ENCODE measurements at places on chromosomes 2 and 18. TPM values are rescaled to one million over a fixed set of nuclear protein-coding genes. Genes with fewer than 3 reads are reported as not detected.

DNA sequence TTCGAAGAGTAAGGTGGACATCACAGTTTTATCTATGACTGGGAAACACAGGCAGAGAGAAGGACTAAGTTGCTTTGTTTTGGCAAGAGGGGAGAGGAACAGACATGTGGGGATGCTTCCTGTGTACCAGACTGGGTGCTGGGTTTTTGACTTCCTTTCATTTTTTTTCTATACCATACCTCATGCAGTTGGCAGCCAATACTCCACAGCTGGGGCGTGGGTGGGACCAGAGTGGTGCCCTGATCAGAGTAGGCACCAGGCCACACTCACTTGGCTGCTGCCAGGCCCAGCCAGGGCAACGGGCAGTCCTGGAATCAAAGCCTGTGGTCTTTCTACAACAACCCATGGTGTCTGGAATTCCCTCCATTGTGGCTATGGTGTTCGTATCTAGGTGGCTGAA, 45.2 kb downstream of the SH3RF3 start:
- DNase-seq = no peak

GRCh38 chr2:113209011-113209645, 35.4 kb downstream of the PSD4 start:
- no peak for DNase-seq

The FRZB gene
- 0.16 TPM for total RNA-seq

The LYPD1 gene
- 15.8 TPM for total RNA-seq

- peak; percentile 52 for DNase-seq
Observed at GRCh38 chr2:42567806-42568400, 529 bp upstream of the MTA3 start.

DNA sequence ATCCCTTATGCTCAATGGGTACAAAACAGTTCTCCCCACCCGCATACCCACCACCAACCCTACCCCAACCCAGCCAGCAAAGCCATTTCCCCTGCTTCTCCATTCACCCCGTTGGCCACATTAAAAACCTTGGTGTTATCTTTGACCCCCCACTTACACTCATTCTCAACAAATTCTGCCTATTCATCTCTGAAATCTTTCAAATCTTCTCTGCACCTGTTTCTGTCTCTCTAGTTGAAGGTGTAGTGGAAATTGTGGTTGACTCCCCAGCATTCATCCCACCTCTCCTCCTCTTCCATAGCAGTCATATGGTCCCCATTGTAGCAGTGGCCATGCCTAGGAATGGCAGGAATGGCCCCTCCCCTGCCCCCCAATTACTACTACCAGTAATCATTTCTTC, 20.5 kb upstream of the TET3 start:
- no peak for DNase-seq

The ZSWIM2 gene
- total RNA-seq = not detected

DNA sequence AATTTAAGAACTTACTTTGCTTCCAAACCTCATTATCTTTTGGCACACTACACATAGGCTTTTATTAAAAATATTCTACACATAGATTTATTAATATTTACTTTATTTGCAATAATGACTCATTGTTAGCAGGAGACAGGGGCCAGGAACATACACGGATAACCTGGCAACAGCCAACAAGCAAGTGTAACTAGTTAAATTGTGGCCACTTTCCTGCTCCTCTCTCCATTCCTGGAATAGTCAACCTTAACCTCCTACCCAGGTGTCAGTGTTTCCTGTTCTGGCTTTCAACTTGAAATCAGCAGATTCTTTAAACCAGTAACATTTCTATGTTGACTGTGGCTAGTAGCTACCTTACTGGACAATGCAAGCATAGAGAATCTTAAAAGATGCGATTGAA, 26.5 kb downstream of the ACVR1 start:
- no peak for DNase-seq
